ENCODE measurements at places on chromosomes 5 and 9.

GRCh38 chr5:176775409-176775808, 35.0 kb upstream of the UNC5A start:
- no peak for DNase-seq

GRCh38 chr9:74960561-74960960, 7.8 kb upstream of the C9orf40 start:
- no peak for DNase-seq

DNA sequence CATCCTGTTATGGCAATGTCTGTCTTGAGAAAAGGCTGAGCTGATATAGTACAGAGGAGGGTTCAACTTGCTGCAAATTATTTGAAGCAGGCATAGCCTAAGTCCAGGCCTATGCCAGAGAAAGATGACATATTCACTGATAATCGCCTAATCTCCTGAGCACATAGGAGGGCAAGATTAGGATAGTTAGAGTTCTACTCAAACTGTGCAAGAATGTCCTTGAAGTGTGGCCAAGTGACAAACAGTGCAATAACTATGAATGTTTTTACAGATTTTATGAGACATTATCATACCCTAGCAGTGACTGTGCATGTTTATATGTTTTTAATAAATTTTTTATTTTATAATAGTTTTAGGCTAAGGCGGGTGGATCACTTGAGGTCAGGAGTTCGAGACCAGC, 96.2 kb downstream of the TSSK1B start:
- DNase-seq, result no peak

GRCh38 chr5:111615054-111615453, 102.7 kb upstream of the STARD4 start:
- no peak for DNase-seq

DNA sequence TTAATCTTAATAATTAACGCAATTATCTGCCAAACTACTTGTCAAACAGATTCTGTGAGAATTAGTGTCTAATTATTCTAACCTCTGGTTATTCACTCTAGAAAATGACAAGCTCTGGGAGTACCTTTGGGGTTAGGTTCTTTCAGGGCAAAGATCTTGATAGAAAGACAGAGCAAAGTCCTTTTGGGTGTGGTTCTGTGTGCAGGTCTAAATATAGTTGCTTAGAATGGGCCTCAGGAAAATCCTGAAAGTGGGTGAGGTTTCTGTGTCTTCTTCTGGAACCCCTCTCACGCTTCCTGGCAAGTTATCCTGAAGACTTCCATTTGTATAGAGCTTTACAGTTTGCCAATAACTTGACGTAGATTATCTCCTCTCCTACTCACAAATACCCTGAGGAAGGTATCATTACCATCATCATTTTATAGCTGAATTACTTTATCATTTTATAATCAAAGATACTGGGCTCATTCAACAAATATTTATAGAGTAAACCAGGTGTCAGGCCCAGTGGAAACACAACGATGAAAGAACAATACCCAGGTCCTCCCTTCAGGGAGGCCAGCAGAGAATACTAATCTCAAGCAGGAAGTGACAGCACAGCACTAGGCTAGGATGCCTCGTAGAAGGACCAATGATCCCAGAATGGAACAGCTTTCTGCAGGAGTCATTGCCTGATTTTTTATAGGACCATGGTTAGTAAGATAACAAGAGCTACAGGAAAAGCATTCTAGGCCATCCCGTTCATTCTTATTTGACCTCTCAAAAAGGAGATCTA, 27.6 kb upstream of the LHFPL2 start:
- no peak for DNase-seq

GRCh38 chr5:133438487-133438886, 173.9 kb downstream of the FSTL4 start:
- DNase-seq, result no peak

DNA sequence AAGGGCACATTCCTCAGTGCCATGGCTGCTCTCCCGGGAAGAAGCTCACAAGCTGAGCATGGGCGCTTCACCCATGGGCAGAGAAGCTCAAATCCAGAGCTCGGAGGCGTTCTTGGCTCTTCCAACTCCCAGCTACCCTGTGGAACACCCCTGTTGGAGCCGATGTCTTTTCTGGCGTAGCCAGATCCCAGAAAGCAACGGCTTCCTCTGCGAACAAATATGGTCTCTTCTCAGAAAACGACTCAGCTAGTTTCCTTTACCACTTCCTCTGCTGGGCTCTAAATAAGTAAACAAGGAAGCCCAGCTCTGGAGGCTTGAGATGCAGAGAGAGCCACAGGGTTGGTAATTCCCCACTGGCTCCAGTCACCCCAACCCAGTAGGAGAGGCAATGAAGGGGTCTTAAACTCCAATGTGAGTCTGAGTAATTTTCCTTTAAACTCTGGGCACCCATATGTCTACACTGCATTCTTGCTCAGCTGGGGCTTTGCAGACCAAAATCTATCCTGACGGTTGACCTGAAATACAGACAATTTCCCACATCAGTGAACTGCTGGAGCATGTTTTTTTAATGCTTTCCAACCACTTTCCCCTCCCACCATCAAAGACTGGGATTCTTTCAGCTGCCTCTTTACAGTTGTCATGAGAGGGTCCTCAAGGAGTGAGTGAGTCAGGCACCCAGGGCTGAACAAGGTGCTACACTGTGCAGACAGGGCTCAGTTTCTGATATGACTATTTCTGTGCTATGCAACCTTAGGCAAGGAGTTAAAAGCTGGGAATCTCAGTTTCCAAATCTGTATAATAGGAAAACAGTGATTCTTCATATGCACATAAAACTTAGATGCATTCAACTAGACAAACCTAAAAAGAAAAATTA, at the start of gene LCP2:
Gene LCP2 (minus strand): TSS at position 189 of the 874 bp plus-strand sequence. CDS start 166 bp downstream, at position 23.
- DNase-seq, result no peak

GRCh38 chr5:138444774-138445546, 6.1 kb downstream of the REEP2 start:
- no peak for DNase-seq

DNA sequence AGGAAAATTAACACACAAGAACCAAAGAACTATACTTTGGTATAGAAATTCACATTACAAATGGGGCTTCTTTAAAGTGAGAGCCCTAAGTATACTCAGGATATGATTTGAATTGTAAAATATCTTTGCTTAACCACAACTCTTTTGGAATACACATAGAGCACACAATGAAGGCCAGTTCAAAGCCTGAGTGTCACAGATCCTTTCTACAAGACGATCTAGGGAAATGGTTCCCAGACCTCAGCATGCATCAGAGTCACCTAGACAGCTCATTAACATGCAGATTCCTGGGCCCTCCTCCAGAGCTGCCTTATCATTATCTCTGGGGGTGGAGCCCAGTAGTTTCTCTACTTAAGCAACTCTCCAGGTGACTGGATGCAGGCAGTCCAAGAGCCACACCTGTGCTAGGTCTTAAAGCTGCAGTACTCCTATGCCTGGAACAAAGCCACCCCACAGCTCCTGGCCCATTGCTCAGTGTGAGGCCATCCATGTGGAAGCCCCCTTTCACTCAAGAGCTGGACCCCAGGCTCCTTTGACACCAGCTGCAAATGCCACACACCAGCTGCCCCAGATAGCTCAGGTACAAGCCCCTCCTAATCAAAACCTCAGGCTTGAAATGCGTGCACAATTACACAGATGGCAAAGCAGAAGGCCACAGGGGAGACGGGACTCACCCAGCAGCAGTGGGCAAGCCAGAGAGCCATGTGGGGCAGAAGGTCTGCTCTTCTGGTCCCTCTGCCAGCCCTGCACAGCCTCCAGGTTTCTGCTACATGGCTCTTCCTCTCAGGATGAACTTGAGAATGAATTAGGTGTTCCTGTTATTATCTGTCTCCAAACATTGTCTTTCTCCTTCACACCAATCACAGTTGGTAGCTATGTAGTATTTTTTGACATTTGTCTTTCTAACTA, 106.1 kb downstream of the SH3TC2 start:
- DNase-seq, result no peak

GRCh38 chr5:41482715-41483114, 27.7 kb downstream of the PLCXD3 start:
- no peak for DNase-seq

- no peak for DNase-seq
Observed at GRCh38 chr9:36268007-36268427, 9.8 kb upstream of the GNE start.

DNA sequence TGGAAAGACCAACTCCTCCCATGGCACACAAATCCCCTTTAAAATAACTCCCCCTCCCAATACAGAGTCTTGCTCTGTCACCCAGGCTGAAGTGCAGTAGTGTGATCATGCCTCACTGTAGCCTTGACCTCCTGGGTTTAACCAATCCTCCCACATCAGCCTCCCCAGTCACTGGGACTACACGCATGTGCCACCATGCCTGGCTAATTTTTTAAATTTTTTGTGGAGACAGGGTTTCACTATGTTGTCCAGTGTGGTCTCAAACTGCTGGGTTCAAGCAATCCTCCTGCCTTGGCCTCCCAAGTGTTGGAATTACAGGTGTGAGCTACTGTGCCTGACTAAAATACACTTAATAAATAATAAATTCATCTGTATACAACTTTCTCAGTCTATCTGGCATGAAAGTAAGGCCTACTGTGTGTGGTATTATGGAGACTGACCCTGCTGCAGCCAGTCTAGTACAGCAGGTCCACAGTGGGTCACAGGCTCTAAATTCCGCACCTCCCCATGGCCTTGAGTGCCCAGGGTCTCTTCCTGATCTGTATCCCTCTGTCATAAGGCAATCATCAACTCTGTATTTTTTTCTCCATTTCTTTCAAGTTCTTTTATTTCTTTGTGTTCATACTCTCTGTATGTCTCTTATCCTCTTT, 169.4 kb downstream of the MAPKAP1 start:
- peak; percentile 20 for DNase-seq

GRCh38 chr5:53970475-53970874, 339.9 kb downstream of the ARL15 start:
- DNase-seq, result no peak

DNA sequence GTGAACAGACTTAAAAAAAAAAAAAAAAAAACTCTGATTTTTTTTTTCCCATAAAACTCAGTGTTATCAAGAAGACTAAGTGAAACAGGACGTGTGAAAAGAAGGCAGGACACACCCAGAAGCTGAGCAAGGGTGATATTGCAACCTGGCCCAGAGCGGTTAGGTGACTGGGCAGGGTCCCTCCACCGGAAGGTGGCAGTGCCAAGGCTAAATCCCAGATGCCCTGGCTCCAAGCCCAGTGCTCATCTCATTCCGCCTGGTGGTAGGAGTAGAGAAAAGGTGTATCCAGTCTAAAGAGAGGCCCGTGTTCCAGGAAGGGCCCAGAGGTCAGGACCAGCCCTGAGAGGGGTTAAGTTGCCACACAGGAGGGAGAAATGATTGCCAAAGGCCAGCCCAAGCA, 51.5 kb upstream of the SAP30L start:
- no peak for DNase-seq

DNA sequence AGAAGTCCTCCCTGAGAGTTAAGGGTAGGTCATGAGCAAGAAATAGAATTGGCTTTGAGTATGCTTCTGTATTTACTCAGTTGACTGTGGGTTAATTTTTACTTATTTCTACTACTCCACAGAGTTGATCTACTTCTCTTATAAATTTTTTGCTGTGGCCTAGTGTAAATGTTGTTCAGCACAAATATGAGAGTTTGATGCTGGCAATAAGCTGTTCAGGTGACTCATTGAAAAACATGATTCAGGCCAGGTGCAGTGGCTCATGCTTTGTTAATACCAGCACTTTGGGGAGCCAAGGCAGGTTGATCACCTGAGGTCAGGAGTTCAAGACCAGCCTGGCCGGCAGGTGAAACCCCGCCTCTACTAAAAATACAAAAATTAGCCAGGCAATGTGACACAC, 4.5 kb upstream of the CDK7 start:
- no peak for DNase-seq

- no peak for DNase-seq
Observed at GRCh38 chr5:50702615-50703366, 36.4 kb downstream of the PARP8 start.

GRCh38 chr5:12316812-12317211, 412.6 kb upstream of the CTNND2 start:
- DNase-seq, result no peak

Data from urothelium cell line (cell line).